Glomerular endothelial cell (primary cell): ENCODE measurements at places on chromosomes 16 and 17. TPM values are rescaled to one million over a fixed set of nuclear protein-coding genes. Genes with fewer than 3 reads are reported as not detected.
A peak's percentile ranks its signal among the peaks of the same experiment; 100 is the strongest.

The CTRB2 gene
- total RNA-seq: not detected in 2 replicates

GRCh38 chr17:40358323-40359038 is 6.1 kb downstream of the GJD3 start:
- DNase-seq: peak; percentile 56

The C16orf96 gene
- not detected in 2 replicates for total RNA-seq

DNA sequence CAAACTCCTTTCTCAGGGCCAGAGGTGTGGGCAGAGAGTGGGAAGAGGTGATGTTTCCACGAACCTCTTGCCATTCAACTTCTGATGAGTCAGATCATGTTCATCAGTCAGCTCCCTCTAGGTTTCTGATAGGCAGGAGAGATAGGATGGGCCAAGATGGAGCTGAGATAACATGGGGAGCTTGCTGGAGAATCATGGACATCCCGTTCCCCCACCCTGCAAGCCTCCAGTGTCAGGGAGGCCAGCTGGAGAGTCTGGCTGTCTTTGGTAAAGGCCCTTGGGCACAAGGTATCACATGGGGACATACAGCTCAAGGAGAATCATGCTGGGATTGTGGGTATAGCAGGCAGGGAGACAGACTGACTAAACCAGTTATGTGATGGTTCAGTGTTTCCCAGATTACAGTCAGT is 136.0 kb upstream of the IRX3 start:
- no peak for DNase-seq

GRCh38 chr17:18928628-18929125 is 23.3 kb upstream of the SLC5A10 start:
- DNase-seq: no peak

DNA sequence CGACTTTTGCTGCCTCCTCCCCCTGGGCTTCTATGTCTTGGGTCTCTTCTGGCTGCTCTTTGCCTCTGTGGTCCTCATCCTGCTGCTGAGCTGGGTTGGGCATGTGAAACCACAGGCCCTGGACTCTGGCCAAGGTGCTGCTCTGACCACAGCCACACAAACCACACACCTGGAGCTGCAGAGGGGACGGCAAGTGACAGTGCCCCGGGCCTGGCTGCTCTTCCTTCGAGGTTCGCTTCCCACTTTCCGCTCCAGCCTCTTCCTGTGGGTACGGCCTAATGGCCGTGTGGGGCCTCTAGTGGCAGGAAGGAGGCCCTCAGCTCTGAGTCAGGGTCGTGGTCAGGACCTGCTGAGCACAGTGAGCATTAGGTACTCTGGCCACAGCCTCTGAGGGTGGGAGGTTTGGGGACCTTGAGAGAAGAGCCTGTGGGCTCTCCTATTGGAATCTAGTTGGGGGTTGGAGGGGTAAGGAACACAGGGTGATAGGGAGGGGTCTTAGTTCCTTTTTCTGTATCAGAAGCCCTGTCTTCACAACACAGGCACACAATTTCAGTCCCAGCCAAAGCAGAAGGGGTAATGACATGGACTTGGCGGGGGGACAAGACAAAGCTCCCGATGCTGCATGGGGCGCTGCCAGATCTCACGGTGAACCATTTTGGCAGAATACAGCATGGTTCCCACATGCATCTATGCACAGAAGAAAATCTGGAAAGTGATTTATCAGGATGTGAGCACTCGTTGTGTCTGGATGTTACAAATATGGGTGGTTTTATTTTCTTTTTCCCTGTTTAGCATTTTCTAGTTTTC is 2.3 kb downstream of the GP1BA start:
- DNase-seq: no peak

- DNase-seq: no peak
These were observed 34.4 kb upstream of the XYLT2 start for GRCh38 chr17:50311483-50311882.

The ABAT gene
- 2.4 and 4.4 TPM in 2 replicates for total RNA-seq

- peak; percentile 60 for DNase-seq
These were observed 30.0 kb upstream of the RNF43 start for GRCh38 chr17:58447039-58447975.

DNA sequence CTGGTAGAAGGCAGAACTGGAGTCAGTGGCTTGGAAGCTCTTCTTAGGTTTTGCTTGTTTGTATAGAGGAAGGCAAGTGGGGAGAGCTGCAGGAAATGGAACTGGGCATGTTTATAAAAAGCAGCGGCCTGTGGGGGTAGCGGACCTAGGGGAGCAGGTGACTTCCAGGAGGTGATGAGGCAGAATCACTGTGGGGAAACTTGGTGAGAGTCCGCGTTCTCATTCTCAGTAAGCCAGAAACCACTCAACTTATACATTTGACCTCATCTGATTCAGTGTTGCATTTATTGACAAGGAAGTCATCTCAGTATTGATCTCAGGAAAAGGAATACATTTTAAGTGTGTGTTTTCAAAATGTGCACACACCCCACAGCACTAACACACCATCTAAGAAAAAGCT is 299.8 kb downstream of the CNTNAP4 start:
- no peak for DNase-seq

The NPIPB9 gene
- total RNA-seq: 0.92 and 2.0 TPM in 2 replicates

The CLEC19A gene
- total RNA-seq: not detected in 2 replicates

The ABI3 gene
- total RNA-seq: 22.3 and 26.2 TPM in 2 replicates

- DNase-seq: no peak
These were observed 18.3 kb downstream of the ZSWIM7 start for GRCh38 chr17:15981208-15981607.

DNA sequence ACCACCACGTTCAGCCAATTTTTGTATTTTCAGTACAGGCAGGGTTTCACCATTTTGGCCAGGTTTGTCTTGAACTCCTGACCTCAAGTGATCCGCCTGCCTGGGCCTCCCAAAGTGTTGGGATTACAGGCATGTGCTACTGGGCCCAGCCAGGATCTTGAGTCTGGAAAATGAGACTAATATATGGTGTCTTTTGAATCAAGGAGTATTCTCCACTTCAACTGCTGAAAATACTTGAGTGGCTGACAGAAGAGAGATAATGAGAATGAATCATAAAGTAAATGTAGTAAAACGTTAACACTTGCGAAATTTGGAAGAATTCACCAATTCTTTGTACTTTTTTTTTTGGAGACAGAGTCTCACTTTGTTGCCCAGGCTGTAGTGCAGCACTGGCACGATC is 16.6 kb downstream of the SMYD4 start:
- no peak for DNase-seq

- DNase-seq: no peak
These were observed 685 bp downstream of the FASN start for GRCh38 chr17:82097184-82097918.

DNA sequence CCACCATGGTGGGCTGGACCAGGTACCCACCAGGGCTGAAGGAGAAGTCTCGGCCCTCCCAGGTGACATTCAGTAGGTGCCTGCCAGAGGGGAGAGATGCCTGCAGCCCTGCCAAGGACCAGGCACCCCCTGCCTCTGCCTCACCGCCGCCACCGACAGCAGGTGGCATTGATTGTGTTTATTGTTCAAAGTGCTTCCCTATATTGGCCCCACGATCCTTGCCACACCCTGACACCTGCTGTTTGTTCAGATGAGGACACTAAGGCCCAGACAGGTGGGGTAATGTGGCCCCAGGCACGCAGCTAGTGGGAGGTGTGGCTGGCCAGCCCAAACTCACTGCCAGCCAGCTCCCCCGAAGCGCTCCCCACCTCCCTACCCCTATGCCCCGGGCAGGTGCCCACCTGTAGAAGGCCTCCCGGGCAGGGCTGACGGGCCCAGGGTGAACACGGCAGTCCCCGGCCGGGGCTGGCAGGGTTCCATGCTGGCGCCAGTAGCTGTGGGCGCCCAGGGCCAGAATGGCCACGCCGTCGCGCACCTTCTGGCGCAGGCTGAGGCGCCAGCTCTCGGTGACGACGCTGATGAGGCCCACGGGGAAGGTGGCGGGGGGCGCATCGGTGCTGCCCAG is 8.0 kb downstream of the GRIN2C start:
- DNase-seq: no peak

- DNase-seq: no peak
These were observed 161.0 kb upstream of the NLRP1 start for GRCh38 chr17:5745111-5745813.

DNA sequence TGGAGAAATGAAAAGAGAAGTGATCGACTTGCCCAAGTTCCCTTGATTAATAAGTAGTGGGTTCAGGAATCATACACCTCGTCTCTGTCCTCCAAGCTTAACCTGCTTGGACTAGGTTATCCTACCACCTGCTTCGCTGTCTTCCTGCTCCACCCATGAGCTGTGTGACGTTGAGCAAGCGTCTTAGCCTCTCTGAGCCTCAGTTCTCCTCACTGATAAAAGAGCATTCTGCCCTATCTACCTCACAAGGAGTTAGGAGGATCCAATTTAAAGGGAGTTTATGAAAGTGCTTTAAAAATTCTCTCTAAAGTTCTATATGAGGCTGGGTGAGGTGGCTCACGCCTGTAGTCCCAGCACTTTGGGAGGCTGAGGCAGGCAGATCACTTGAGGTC is 9.5 kb upstream of the BHLHA9 start:
- DNase-seq: no peak

DNA sequence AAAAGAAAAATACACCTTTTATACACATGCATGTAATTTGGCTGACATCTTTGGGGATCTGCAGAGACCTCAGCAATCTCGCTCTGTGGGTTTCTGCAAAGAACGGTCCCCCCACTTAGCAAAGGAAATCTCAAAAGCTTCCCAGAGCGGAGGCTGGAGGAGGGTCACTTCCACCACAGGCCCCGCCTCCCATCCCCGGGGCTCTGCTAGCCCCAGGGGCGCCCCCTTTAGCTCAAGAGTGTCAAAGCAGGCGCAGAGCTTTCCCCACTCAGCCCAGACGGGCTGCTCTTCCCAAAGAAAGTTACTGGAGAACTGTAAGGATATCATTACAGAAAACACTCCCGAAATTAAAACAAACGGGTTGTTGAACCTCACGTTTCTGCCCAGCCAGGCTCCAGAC is 11.4 kb downstream of the SLC13A5 start:
- DNase-seq: no peak

DNA sequence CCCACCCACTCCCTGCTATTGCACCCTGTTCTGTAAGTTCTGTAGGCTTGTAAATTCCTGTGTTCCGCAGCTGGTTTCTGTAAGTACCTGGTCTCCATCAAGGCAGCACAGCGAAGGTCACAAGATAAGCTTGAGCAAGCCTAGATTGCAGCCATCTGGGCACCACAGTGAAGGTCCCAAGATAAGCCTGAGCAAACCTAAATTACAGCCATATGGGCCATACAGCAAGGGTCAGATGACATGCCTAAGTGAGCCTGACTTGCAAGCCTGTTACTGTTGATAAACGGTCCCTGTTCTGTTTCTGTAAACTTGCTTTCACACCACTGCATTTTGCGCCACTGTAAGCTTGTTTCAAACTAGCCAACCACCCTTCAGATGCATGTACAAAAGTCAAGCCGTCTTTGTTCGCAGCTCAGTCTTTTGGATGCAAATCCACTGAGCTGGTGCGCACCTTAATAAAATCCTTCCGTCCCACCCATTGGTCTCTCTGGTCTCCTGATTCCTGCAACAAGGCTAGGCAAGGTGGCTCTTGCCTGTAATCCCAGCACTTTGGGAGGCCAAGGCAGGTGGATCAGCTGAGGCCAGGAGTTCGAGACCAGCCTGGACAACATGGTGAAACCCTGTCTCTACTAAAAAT is 42.6 kb upstream of the ATF7IP2 start:
- DNase-seq: no peak

The DHX8 gene
- total RNA-seq: 30.8 and 36.8 TPM in 2 replicates

- no peak for DNase-seq
These were observed 121.5 kb downstream of the STXBP4 start for GRCh38 chr17:55090079-55090492.

DNA sequence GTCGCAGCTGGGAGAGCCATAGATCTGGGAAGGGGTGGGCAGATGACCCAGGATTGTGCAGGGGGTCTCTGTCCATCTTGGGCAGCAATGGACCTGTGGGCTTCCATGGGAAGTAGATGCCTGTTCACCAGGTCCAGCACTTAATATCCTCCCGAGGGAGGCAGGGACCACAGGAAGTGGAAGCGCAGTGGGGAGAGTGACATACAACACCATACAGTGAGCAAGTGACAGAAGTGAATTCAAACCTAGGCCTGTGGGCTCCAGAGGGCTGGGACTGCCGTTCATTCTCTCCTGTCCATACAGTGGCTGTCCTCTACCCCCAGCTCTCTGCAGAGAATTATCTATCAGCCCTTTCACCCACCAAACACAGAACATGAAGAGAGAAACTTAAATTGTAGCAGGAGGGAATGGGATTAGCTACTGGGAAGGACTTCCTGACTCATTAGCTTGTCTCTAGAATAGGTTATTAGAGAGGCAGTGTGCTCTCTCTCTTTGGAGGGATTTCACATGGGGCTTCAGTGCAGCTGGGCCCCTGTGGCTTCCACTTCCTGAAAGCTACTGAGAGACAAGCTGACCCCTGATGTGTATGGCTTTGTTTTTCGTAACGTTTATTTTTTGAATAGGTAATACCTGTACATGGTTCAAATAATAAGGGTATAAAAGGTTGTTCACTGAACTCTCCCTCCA is 13.1 kb upstream of the SEZ6 start:
- DNase-seq: no peak

DNA sequence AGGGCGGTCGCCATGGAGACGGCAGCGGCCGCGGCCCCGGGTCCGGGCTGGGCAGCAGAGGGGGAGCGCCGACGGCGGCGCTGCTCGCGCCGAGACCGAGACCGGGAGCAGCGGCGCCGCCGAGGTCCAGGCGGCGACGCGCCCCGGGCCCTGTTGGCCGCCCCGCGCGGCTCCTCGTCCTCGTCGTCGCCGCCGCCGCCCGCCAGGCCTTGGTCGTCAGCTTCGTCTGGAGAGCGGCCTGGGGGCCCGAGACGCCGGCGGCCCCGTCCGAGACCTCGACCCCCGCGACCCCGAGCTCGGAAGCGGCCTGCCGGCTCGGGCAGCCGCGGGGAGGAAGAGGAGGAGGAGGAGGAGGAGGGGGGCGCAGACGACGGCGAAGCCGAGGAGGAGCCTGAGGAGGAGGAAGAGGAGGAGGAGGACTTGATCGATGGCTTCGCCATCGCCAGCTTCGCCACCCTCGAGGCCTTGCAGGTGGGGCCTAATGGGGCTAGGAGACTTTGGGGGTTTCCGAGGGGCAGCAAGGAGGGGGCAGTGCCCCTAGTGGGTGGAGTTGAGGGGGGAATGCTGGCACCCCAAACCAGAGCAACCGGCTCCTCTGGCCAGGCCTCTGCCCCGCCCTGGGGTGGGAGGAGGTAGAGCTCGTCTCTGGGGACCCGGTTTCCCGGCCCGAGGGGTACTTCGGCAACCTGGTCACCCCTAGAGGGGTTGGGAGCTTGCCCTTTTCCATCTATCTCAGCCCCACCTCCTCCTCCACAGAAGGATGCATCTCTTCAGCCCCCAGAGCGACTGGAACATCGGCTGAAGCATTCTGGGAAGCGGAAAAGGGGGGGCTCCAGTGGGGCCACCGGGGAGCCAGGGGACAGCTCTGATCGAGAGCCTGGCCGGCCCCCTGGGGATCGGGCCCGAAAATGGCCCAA is 1.5 kb downstream of the FBRS start:
- DNase-seq: no peak

DNA sequence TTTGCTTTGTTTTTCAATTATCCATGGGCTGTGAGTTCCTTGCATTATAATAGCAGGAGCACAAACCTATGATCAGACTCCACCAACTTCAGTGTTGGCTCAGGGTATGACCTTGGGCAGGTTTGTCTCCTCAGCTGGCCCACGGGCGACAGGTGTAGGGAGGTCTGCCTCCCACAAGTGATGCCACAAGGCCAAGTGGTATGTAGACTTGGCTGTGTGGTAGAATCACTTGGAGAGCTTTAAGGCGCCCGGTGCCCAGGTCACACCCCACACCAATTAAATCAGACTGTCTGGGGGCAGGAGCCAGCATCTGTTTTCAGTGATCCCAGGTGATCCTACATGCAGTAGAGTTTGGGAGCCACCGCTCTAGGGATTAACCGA is 153.4 kb downstream of the CLEC16A start:
- no peak for DNase-seq
